Forelimb muscle (tissue), 1 donor: ENCODE measurements at places on chromosomes 12 and 14. TPM values are rescaled to one million over a fixed set of nuclear protein-coding genes. Genes with fewer than 3 reads are reported as not detected.

DIO3 gene
- polyA plus RNA-seq, result 3.1 TPM

SDS gene
- 0.20 TPM for polyA plus RNA-seq

DNA sequence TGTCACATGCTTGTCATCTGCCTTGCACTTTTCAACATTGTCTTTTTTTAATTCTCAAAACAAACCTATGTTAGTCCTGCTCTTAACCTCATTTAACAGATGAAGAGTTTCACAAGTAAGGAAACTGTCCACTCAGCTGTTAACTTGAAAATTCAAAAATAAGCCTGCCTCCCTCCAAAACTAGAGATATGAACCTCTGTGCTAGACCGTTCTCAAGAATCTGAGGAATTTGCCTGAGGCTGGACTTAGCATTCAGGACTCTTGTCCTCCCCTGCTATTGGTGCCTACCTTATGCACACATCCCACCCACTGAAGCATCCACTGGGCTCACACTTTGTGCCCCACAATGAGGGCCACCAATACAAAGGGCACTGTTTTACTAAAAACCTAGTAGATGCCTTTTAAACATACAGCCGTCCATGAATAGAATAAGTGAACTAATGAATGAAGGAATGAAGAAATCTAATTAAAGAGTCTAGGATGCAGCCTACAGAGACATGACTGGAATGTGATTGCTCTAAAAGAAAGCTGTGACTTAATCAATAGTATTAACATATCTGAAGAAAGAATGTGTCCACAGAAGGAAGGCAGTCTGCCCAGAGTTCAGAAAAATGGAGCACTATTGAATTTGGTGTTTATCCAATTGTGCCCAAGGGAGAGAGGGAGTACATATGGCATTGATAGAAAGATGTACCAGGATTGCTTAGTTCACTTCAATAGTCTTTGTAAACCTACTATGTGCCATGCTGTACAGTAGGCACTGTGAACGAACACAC, 238.5 kb downstream of the SPTSSA start:
- DNase-seq, result no peak

- DNase-seq, result no peak
Measured at GRCh38 chr12:6292606-6293005, 17.9 kb upstream of the PLEKHG6 start.

- DNase-seq, result no peak
Measured at GRCh38 chr14:103121846-103122584, 1.2 kb upstream of the TNFAIP2 start.

- DNase-seq, result peak; percentile 81
Measured at GRCh38 chr12:50985322-50985721, 33.0 kb downstream of the HIGD1C start.

DNA sequence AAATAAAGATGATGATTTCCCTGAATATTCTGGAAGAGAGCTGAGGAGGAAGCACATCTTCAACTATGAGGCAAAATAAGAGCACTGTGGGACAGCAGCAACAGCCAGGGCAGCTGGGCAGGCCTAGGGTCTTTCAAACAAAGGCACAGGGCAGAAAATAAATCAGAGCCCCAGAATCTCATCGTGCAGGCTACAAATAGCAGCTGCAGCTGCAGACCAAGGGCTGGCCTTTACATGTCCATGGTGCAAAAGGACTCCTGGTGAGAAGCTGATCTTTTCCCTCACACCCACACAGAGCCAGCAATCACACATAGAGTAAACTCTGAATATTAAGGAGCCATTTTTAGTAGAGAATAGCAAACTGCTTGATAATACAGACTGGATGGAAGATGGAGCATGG, 13.6 kb upstream of the MYBPC1 start:
- DNase-seq, result no peak

DNA sequence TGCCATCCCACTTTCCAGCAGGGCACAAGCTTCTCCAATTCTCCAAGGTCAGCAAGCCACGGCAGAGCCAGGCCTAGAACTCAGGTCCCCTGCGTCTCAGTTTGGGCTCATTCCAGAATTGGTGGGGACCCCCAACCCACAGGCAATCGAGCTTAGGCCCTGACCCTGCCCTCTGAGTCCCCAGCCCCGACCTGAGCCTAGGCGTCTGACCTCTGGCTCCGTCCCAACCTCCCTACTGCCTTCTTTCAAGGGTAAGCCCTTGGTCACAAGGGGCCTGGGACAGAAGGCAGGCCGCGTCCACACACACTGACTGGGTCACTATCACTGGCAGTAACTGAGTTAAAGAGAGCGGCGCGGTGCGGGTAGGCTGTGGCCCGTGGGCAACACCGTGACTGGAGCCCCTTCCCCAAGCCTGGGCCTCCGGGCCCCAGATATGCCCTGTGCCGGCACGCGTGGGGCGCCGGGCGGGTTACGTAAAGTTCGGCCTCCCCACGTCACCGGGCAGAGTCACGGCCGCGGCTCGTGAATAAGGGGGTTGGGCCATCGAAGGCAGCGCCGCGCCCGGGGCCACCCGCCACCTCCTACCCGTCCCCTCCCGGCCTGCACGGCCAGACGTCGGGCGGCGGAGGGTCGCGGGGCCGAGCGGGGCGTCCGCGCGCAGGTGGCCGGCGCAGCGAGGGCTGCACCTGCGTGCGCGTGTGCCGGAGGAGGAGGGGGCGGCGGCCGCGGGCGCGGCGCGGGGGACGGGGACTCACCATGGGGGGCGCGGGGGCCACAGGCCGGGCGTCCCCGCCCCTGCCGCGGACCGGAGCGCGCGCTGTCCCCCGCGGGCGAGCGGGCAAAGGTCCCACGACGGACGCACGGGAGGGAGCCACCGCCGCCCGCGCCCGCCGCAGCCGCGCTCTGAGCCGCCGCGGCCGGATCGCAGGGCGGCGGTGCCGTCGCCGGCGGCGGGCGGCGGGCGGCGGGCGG, 516 bp downstream of the ANKRD9 start:
- no peak for DNase-seq

NID2 gene
- 71.7 TPM for polyA plus RNA-seq

- DNase-seq, result no peak
Measured at GRCh38 chr14:54798465-54799124, 104.0 kb downstream of the GCH1 start.

- no peak for DNase-seq
Measured at GRCh38 chr12:108418164-108418890, 79.2 kb upstream of the CMKLR1 start.

RASSF9 gene
- 2.5 TPM for polyA plus RNA-seq

DNA sequence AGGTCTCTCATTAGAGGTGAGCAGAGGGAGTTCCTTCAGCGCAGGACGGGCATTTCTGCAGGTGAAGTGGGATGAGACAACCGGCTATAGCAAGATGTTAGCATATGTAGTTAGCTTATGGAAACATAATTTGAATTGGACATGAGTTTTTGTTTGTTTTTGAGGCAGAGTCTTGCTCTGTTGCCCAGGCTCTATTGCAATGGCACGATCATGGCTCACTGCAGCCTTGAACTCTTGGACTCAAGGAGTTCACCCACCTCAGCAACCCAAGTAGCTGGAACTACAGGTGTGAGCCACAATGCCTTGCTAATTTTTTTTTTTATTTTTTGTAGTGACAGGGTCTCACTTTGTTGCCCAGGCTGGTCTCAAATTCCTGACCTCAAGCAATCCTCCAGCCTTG, 69.2 kb downstream of the RCOR1 start:
- no peak for DNase-seq

HOXC12 gene
- not detected for polyA plus RNA-seq

DNA sequence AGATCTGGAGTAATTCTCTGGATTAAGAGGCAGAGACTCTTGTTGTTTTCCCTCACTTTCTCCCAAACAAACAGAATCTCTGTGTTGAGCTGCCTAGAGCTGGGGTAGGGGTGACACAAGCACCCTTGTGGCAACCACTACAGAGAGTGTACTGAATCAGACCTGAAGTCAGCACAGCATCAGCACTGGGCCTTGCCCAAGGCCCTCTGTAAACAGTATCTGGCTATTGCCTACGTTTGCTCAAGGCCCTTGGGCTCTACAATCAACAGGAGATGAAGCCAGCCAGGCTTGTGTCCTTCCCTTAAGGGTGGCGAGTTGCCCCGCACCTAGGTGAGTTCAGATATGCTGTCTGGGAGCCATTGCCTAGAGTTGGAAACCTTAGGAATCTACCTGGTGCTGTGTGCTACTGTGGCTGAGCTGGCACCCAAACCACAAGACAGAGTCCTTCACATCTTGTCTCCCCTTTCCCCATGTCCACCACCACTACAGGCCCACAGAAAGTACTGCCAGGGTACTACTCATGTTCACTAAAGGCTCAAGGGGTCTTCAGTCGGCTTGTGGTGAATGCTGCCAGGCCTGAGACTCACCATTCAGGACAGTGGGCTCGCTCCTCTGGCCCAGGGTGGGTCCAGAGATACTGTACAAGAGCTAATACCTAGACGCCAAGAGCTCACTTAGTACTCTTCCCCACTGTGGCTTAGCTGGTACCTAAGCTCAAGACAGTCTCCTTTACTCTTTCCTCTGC, 206.8 kb downstream of the SYNE2 start:
- DNase-seq, result no peak

DYRK4 gene
- polyA plus RNA-seq, result 19.2 TPM

GRCh38 chr12:47910486-47910885, 5.7 kb upstream of the VDR start:
- DNase-seq, result no peak

GRCh38 chr14:105601360-105602242, 75.2 kb downstream of the TMEM121 start:
- no peak for DNase-seq

RNASE3 gene
- polyA plus RNA-seq, result 0.28 TPM

DNA sequence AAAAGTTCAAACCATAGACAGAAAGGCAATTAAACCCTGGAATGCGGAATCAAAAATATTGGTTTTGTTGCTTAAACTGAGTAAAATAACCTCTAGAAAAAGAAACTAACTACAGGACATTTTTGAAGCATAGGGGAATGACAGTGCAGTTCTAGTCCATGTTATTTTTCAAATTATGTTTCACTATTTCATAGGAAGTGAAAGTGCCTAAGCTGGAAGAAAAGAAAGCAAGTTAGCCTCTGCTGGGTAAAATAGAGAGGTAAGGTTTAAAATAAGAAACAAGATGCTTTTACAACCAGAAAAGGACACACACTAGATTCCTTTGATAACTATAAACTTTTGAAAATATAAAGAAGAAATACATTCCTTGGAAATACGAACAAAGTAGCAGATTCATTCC, 1.1 kb downstream of the CLECL1 start:
- no peak for DNase-seq

GRCh38 chr12:117521867-117522266, 160.4 kb upstream of the NOS1 start:
- DNase-seq, result no peak

L3HYPDH gene
- polyA plus RNA-seq, result 22.0 TPM

DNA sequence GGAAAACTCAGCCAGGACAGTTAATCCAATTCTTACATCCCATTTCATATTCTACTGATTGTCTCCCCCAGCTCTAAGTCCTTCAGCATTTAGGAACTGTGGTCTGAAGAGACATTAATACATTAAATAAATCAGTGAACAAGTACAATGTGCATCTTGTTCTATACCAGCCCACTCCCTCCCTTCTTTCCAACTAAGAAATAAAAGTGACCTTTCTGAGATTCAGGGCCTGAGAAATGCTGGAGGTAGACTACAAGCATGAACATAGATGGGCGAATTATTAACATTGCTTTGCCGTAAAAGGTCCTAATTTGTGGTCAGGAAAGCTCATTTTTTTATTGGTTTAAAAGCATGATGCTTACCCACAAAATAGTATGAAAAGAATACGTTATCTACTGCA, 113.1 kb downstream of the NELL2 start:
- no peak for DNase-seq

- peak; percentile 50 for DNase-seq
Measured at GRCh38 chr14:51228890-51229289, 11.2 kb upstream of the TMX1 start.

- DNase-seq, result peak; percentile 87
Measured at GRCh38 chr14:21038441-21039422, 3.4 kb upstream of the RNASE7 start.

GRCh38 chr14:96852823-96853422, 55.7 kb downstream of the VRK1 start:
- peak; percentile 11 for DNase-seq

CIDEB gene
- polyA plus RNA-seq, result 8.2 TPM

GRCh38 chr12:111418594-111418880, 12.8 kb downstream of the SH2B3 start:
- no peak for DNase-seq

CNTN1 gene
- polyA plus RNA-seq, result 17.3 TPM

- no peak for DNase-seq
Measured at GRCh38 chr14:73712540-73713180, 1.5 kb downstream of the PNMA1 start.

- DNase-seq, result no peak
Measured at GRCh38 chr14:93752980-93753561, 35.2 kb downstream of the PRIMA1 start.

- no peak for DNase-seq
Measured at GRCh38 chr14:74350928-74351323, 2.7 kb downstream of the VRTN start.

GRCh38 chr12:41794336-41794735, 350.3 kb downstream of the GXYLT1 start:
- no peak for DNase-seq

BCL11B gene
- polyA plus RNA-seq, result 0.86 TPM

GRCh38 chr14:50808053-50808452, 22.9 kb downstream of the NIN start:
- DNase-seq, result no peak

DNA sequence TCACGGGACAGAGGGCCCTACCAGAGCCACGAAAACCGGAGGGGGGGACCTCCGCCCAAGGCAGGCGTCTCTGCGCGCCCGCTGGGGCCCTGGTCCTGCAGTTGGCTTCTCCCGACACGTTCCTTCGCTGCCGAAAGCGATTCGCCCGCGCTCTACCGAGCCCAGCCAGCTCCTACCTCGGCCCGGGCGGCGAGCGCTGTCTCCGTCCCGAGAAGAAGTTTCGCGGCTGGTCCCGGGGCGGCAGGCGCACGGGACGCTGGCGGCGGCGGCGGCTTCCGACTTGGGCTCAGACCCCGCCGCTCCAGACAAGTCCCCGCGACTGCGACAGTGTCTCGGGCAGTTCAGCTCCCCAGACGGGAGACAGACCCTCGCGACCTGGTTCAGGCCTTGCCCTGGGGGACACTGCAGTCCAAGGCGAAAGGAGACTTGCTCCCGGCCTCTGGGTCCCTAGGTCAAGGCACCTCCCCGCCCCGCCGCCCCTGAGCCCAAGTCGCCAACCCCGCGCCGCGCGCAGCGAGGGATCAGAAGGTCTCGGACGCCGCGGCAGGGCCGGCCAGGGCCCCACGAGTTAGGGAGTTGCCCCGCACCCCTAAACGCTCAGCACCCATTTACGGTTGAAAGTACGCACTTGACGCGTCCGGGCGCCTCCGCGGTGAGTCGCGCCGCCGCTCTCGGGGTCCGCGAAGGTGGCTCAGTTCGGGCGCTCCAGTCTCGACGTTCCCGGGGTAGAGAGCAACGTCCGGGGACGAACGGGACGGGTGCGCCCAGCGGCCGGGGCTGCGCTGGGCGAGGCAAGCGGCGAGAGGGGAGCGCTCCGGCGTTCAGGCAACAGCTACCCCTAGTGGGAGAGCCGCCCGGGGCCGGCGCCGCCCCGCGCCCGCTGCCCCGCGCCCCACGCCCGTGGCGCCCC, 1.4 kb upstream of the DIO3 start:
- DNase-seq, result no peak
